NCI-H2171 (cell line): ENCODE measurements at places on chromosomes 16 and 17.
A peak's percentile ranks its signal among the peaks of the same experiment; 100 is the strongest.

DNA sequence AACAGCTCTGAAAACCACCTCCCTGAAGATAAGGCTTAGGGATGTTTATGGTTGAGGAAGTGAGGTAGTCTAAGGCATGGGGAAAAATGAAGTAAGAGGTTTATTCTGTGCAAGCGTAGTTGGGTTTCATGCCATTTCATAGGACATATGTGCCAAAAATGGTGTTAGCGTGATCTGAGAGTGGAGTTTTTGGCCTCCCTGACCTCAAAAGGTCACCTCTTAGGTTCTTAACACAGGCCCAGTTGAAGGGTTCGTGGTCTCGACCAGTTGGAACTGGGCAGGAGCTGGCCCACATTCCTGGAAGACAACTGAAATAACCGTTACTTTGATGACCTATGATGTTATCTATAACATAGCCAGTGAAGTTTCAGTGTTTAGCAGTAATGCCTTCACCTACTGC, 57.0 kb downstream of the MRTFB start:
- no peak for DNase-seq

DNA sequence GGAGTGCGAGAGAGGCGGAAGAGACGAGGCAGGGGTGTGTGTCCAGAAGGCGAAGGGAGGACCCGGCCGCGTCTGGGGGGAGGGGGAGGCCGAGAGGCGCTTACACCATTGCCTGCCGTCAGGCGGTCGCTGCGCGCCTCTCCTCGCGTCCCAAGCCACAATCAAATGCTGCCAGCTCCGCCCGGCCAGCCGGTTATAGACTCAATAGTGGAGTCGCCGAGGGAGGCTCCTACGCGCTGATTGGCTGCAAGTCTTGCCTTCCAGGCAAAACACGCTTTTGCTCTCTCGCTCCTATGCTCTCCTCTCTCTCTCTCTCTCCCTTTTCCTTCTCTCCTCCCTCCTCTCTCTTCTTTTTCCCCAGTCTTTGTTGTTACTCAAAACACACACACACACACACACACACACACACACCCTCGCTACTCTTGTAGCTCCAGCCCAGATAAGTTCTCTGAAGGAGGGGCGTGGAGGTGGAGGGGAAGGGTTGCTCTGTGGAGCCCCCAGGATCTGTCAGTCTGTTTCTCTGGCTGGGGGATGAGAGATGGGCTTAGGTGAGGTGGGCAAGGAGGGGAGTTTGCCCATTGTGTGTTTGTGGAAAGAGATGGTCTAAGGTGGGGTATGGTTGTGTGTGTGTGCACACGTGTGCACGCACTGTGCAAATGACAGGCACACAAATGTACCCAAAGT, at the start of gene DLX3:
TSS of gene DLX3 (minus strand) at position 170 of the 684 bp plus-strand sequence. CDS start 226 bp downstream, outside the sequence.
- DNase-seq: peak; percentile 88

DNA sequence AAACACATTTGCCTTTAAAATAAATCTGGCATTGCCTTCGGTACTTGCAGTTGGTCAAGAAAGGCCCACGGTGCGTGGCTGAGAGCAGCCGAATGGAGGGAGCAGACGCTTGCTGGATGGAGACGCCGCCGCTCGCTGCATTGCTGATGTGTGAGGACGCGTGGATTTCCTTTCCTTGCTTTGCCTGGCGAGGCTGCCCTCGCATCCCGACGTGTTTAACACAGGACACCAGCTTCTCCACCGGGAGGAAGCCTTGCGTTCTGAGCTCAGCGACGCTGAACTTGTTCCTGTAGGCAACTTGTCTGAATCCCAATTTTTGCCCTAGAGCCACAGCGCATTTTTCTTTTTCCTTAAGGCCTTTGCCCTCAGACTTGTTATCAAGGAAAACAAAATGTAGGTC, 45.8 kb downstream of the COX4I1 start:
- no peak for DNase-seq

DNA sequence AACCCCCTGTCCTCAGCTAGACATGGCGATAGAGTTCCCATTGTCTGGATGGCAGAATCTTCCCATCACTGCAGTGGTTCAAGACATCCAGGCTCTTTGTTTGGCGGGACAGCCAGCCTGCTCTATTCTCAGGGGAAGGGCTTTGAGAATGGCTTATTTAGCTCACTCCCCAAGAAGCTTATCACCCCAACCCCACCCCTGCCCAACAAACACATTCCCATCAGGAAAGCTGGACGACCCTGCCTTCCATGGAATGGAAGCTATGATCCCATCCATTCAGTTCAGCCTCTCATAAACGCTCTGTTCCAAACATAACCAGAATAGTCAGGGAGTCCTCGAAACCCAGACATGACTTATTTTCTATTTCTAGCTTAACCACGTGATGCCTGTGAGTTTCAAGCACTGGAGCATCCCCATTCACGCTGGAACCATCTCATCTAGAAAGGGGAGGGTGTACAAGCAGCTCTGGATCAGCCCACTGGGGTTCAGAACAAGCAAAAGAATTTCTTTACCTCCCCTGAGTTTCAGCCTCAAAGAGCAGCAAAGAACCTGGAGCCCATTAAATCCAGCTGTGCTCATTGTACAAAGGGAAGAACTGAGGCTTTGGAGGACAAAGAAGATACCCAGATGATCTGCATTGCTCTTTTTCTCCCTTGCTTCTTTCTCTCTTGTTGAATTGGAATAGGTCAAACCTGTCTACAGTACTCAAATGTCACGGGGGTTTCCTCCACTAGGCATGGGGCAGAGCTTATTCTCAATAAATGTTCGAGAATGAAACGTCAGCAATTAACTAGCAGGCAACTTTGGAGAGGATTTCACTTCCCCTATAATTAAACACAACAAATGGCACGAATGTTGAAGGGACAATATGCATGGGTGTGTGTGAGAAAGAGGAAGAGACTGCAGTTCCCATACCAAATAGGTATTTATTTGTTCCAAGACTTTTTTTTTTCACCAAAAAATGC, 93.1 kb downstream of the XYLT1 start:
- no peak for DNase-seq

DNA sequence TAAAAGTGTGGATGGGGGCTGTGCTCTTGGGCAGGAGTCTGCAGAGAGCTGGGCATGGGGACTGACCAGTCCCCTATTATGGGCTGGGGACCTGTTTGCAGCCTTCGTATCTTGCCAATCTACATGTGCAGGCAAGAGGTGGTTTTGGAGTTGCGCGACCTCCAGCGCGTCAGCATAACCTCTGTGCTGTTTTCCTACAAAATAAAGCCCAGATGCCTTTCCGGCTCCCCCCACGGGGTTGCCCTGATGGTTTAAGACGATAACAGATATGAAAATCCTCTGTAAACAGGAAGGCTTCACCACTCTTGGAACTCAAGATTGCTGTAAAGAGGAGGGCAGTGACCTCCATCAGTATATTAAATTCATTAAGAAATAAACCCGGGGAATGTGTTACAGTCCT, 16.5 kb upstream of the SPPL2C start:
- DNase-seq: no peak

DNA sequence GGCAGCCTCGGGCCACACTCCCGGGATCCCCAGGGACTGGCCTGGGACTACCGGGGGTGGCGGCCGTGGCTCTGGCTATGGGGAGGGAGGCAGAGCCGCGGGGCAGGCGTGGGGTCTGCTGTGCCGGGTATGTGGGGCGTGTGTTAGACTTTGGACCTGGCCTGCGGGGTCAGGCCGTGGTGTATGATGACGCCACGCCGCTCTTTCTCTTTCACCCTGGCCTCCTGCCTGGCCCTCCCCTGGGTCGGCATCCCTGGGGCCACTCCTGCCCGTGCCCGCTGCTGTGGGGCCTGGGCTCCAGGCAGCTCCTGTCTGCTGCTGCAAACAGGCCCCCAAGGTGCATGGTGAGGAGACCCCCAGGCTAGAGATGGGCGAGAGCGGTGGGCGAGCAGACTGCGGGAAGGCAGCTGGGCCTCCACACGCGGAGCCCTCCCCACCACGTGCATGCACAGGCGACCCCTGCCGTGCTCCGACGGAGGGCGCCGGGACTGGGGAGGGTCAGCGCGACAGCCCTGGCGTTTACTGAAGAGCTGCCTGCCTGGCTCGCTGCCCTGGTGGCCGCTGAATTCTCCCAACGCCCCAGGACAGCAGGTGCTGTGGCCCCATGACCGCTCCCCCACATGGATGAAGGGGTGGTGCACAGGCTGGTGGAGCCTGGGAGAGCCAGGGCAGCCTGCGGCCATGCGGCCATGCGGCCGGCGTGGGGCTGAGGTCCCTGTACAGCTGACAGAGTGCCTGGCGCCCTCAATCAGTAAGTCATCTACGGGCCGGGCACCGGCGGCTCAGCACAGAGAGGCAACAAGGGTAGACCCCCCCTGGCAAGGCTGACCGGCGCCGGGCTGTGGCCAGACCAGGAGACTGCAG, 16.0 kb downstream of the CAPN15 start:
- no peak for DNase-seq

GRCh38 chr17:5870231-5870953, 199.8 kb upstream of the WSCD1 start:
- no peak for DNase-seq

- DNase-seq: no peak
Measured at GRCh38 chr17:72978593-72979218, 113.8 kb downstream of the SLC39A11 start.

DNA sequence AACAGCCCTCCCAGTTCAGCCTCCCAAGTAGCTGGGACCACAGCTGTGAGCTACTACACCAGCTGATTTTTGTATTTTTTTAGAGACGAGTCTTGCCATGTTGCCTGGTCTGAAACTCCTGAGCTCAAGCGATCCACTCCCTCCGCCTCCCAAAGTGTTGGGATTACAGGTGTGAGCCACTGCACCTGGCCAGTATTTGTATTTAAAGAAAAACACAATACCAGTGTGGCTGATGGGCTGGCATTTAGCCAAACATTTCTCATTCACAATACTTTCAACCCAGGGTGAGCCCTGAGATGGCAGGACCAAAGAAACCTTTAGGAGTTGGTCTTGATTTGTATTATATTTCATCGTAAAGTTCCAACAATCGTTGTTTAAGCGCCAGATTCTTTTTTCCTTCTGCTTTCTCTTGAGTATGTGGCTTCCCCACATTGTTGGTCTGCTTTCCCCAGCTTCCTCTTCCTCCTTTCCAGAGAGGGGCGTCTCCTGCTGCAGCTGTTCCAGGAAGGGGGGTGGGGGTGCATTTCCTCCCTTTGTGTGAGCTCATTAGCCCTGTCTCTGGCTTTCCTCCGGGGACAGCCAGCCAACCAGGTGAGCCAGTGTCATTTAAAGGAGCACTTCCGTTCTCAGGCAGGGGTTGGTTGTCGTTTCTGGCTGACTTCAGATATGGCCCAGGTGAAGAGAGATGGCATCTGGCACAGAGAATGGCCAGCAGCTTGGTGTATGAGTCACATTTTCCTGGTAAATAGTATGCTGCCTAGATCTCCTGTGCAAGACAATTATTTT, 79.9 kb downstream of the GPRC5B start:
- DNase-seq: peak; percentile 88

DNA sequence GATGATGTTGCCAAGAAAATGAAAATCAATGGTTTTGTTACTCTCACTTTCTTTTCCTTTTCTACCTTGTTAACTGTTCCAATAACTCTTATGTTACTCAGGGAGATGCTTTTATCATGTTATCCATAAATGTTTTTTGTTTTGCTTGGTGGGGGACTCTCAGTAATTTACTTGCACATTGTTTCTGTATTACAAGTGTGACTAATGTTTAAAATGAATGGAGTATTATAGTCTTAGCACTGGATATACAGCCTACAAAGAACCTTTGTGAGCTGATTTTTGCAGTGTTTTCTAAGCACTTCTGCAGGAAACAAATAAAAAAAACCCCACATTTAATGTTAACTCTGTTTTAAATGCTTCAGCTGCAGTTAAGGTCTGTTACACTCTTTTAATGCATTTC, 12.1 kb downstream of the VMP1 start:
- no peak for DNase-seq

- no peak for DNase-seq
Measured at GRCh38 chr16:86521236-86522197, 11.2 kb downstream of the FOXF1 start.

GRCh38 chr17:81117672-81118198, 47.6 kb upstream of the PVALEF start:
- DNase-seq: no peak

- DNase-seq: no peak
Measured at GRCh38 chr17:18089613-18090012, 1.9 kb downstream of the DRG2 start.

DNA sequence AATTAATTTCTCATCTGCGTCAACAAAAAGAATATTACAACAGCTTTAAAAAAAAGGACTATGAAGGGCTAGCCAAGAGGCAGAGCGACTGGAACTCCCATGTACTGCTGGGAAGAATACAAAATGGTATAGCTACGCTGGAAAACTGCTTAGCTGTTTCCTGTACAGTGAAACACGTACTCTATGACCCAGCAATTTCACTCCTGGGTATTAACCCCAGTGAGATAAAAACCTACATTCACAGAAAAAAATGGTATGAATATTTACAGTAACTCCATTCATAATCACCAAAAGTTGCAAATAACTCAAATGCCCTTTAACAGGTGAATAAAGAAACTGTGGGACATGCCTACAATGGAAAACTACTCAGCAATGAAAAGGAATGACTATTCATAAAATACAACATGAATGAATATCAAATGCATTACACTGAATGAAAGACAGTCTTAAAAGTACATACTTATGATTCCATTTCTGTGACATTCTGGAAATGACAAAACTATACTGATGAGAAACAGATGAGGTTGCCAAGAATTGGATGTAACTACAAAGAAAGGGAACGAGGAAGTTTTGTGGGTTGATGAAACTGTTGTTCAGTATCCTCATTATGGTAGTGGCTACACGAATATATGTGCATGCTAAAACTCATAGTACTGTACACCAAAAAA, 27.6 kb downstream of the CMTM4 start:
- no peak for DNase-seq

DNA sequence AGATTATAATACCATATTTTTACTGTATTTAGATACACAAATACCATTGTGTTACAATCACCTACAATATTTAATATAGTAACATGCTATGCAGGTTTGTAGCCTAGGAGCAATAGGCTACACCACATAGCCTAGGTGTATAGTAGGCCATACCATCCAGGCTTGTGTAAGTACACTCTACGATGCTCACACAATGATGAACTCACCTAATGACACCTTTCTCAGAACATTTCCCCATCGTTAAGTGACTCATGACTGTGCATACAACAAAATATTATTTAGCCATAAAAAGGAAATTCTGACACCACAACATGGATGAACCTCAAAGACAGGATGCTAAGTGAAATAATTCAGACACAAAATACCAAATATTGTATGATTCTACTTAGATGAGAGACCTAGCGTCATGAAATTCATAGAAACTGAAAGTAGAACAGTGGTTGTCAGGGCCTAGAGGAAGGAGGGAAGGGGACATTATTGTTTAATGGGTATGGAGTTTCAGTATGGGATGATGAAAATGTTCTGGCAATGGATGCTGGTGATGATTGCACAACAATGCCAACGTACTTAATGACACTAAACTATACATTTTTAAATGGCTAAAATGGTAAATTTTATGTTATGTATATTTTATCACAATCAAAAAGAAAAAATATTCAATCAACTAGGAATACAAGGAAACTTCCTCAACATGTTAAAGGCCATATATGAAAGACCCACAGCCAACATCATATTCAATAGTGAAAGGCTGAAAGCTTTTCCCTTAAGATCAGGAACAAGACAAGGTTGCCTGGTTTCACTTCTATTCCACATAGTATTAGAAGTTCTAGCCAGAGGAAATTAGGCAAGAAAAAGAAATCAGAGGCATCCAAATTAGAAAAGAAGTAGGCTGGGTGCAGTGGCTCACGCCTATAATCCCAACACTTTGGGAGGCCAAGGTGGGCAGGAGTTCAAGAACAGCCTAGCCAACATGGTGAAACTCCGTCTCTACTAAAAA, 5.9 kb upstream of the C16orf87 start:
- DNase-seq: no peak

GRCh38 chr16:27204312-27204915, 1.1 kb downstream of the KDM8 start:
- DNase-seq: no peak
